ENCODE measurements at places on chromosomes 13 and 19.

GRCh38 chr19:46624958-46625661 lies at the start of gene PTGIR:
PTGIR (minus strand) TSS chr19:46625089; CDS start chr19:46624225, 864 bp downstream.
- DNase-seq = no peak

GRCh38 chr13:103276775-103277498 lies 210.7 kb upstream of the SLC10A2 start:
- no peak for DNase-seq

- DNase-seq = no peak
Observed at GRCh38 chr19:12763100-12763499, 11.5 kb downstream of the BEST2 start.

GRCh38 chr19:18879579-18880373 lies 16.2 kb downstream of the CERS1 start:
- DNase-seq = no peak

DNA sequence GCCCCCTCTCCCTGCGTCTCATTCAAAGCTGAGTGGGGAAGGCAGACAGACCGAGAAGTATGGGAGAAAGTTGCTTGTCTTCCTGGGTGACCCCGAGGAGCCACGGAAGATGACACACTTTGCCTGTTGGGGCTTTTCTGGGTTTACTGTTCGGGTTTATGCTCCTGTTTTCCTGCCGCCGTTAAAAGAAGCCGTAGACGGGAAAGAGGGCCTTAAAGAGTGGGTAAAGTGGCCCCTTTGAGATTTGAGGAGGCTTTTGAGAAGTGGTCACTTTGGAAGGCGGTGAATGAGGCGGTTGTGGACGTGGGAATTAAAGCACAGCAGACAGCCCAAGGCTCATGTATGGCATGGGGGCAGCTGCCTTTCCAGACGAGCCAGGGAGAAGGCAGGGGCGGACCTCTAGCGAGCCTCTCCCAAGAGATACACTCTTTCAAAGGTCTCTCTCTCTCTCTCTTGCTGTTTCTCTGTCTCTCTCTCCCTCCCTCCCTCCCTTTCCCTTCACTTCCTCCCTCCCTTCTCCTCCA lies 493 bp upstream of the LHFPL6 start:
- no peak for DNase-seq

DNA sequence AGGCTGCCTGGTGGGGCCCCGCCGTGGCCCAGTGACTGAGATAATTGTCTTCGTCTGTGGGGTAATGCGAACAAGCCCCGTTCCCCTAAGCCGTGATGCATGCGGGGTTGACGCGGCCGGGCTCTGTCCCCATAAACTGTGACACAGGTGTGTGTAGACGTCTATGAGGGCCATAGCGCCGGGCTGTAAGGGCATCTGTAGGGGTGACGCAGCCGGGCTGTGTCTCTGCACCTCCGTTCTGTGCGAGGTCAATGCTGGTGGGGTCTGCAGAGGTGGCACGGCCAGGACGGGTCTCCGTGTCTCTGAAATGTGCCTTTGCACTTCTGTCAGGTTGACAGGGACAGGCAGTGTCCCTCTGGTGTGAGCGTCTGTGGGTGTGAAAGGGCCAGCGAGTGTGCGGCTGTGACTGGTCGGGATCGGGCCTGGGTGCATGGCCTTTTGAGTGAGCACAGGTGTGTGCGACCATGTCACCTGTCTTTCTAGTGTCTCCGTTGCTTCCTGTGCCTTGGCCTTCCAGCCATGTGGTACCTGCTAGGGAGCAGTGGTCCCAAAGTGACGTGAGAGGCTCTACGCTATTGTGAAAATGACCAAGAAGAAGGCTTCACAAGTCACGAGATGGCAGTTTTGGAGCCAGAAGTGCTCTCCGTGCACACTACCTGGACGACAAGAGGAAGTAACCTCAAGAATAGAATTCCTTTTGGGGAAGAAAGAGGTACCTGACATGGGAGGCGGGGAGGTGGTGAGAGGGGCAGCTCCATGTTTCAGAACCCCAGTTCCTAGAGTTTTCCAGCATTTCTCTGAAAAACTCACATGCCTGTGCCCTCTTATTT lies 16.4 kb upstream of the ZNF331 start:
- no peak for DNase-seq
